Activated CD8-positive, alpha-beta memory T cell treated with anti-CD3 and anti-CD28 coated beads for 1 hour (primary cell): ENCODE measurements at places on chromosomes 7 and 10.

GRCh38 chr7:26492816-26493215 lies 201.2 kb downstream of the SNX10 start:
- DNase-seq = no peak

DNA sequence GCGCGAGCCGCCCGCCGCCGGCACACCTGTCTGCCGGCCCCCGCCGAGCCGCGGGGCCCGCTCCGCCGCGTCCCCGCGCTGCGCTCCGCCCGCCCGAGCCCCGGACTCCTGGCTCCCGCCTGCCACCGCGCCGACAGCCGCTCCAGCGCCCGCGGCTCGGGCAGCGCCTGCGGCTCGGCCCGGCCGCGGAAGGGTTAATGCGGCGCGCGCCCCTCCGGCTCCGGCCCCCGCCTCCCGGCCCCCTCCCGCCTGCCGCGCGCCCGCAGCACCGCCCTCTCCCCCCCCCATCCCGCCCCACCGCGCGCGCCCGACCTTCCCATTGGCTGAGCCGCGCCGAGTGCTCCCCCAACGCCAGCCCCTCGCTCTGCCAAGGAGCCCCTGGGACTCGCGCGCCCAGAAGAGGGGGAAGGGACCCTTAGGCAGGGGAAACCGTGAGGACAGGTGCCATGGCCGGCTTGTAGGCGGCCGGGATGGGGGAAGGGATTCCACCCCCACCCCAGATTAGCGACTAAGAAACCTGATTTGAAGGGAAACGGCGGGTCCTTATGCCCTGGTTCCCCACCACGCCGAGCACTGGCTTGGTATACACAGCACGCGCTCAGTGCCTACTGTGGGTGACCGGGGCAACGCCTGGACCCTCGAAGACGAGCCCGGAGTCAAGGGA lies at the start of gene KCNH2:
TSS of gene KCNH2 (minus strand) at position 196 of the 664 bp plus-strand sequence. CDS start 408 bp downstream, outside the sequence.
- no peak for DNase-seq

GRCh38 chr10:86795353-86795752 lies 38.9 kb downstream of the BMPR1A start:
- no peak for DNase-seq

DNA sequence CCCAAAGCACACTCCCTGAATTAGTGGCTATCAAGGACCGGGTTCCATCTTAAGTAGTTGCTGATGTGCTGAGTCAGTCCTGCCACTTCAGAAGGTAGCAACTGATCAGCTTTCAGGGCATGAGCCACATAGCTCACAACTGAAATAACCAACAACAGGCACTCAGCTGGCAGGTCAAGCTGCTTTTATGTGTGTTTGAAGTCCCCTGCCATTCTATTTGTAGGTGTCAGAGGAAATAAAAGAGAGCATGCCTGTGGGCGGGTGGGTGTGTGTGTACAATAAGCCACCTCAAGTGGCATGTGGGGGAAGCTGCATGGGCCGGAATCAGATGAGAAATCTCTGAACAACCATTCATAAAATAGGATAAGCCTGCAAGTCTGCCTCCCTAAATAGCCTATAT lies 114.3 kb upstream of the YAE1 start:
- DNase-seq = no peak

- no peak for DNase-seq
These were observed 2.3 kb upstream of the CREB5 start for GRCh38 chr7:28409716-28410627.

- no peak for DNase-seq
These were observed 56.9 kb downstream of the XPNPEP1 start for GRCh38 chr10:109866168-109866994.

GRCh38 chr10:79031723-79032122 lies 37.0 kb upstream of the ZMIZ1 start:
- DNase-seq = no peak

GRCh38 chr10:73862011-73862410 lies 12.3 kb downstream of the CAMK2G start:
- no peak for DNase-seq

GRCh38 chr7:135366843-135367508 lies 133.3 kb downstream of the STRA8 start:
- no peak for DNase-seq

DNA sequence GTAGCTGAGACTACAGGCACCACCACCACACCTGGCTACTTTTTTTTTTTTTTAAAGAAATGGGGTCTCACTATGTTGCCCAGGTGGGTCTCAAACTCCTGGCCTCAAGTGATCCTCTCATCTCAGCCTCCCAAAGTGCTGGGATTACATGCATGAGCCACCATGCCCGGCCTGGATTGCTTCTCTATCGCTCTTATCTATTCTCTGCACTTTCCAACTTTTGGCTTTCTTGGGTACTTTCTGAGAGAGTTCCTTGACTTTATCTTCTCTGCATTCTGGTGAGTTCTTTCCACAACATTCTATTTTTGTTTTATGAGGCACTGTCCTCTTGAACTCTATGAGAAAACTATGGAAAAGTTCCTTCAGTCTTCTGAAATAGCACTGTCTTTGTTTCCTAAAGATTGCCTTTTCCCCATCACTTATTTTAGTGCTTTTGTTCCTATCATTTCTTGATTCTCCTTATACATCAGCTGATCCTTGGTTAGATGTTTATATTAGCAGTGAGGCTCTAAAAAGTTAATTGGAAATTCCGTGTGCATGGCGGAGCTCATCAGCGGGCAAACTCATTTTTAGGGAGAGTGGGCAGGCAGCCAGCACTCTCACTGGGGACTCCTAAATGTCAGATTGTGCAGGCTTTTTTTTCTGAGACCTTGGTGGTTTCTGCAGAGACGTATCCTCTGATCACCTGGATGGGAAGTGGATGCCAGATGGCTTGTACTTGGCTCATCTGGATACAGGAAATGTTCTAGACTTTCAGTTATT lies 43.9 kb downstream of the HIP1 start:
- no peak for DNase-seq
